ENCODE measurements at places on chromosomes 12 and 14. TPM values are rescaled to one million over a fixed set of nuclear protein-coding genes. Genes with fewer than 3 reads are reported as not detected.

DNA sequence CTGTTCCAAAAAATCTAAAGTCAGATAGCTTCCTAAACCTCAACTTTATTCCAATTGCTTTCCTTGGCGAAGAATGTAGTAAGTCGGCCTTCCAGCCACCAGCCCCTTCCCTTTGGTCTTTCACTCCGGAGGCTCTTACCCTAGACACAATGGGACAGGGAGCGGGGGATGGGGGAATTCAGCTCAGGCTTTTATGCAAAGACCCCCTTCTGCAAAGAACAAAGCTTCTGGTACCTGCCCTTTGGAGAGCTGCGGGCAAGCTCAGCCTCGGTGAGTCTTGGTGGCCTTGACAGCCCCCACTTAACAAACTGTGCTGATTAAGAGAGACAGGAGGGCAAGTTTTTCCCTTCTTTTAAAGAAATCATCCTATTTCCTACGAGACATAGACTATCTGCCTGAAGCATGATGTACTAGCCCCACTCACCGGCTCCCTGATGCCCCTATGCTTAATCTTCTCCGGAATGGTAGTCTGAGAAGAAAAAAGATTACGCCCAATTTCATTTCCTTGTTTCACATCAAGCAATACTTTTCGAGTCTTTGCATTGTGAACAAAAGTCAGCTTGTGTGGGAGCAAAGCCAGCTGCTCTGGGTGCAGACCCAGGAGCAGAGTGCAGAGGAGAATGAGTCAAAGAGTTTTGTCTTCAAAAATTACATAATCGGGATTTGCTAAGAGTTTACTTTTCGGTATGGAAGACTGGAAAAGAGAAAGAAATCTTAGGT is 1.5 kb upstream of the NANOG start:
- H3K27me3 ChIP-seq = peaks cover 43% of the 10 kb centered on the region
- H3K4me3 ChIP-seq = no peak overlapping the region
- peak overlapping the region; percentile 57 for H3K27ac ChIP-seq
- no peaks in the 10 kb centered on the region for H3K36me3 ChIP-seq

- DNase-seq = no peak
- H3K4me1 ChIP-seq = no peaks in the 10 kb centered on the region
- no peak overlapping the region for H3K27ac ChIP-seq
- H3K36me3 ChIP-seq = no peaks in the 10 kb centered on the region
- no peak overlapping the region for H3K4me3 ChIP-seq
- H3K27me3 ChIP-seq = no peaks in the 10 kb centered on the region
Observed at GRCh38 chr14:45156067-45156466, 20.3 kb downstream of the FANCM start.

GRCh38 chr14:35470755-35471154 is 63.2 kb upstream of the INSM2 start:
- peaks cover 67% of the 10 kb centered on the region for H3K27me3 ChIP-seq
- no peak for DNase-seq
- H3K27ac ChIP-seq = no peak overlapping the region
- no peaks in the 10 kb centered on the region for H3K4me1 ChIP-seq
- H3K36me3 ChIP-seq = no peaks in the 10 kb centered on the region

TRPV4 gene
- total RNA-seq = 3.5 TPM

GRCh38 chr12:66724026-66724425 is 45.1 kb upstream of the GRIP1 start:
- no peak overlapping the region for H3K27ac ChIP-seq
- no peaks in the 10 kb centered on the region for H3K36me3 ChIP-seq
- no peak overlapping the region for H3K4me3 ChIP-seq
- no peaks in the 10 kb centered on the region for H3K27me3 ChIP-seq
- peaks cover 13% of the 10 kb centered on the region for H3K4me1 ChIP-seq

DNA sequence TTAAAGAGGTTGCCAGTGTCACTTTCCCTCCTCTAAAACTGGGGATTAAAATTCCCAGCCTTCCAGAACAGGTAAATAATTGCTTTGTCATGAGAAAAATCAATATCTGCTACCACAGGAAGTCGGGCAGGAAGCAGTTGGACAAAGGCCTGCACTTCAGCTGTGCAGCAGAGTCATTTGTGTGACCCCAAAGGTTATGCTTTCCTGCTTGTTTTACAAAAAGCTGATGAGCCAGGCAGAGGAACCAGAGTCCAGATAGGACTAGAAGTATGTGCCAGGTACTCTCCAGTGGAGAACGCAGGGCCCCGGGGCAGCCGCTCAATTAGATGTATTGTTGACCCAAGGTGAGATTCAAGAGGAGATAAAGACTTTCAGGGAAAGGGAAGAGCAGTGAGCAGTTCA is 117.1 kb upstream of the FRMD6 start:
- peaks cover 13% of the 10 kb centered on the region for H3K36me3 ChIP-seq
- no peak for DNase-seq
- H3K27me3 ChIP-seq = no peaks in the 10 kb centered on the region
- H3K27ac ChIP-seq = peak overlapping the region; percentile 88
- H3K4me1 ChIP-seq = peaks cover 27% of the 10 kb centered on the region

GRCh38 chr14:69068744-69069421 is 84.0 kb downstream of the DCAF5 start:
- H3K36me3 ChIP-seq = peaks cover 5% of the 10 kb centered on the region
- H3K4me3 ChIP-seq = no peak overlapping the region
- no peak for DNase-seq
- H3K4me1 ChIP-seq = no peaks in the 10 kb centered on the region

- peaks cover 46% of the 10 kb centered on the region for H3K4me1 ChIP-seq
- no peaks in the 10 kb centered on the region for H3K36me3 ChIP-seq
- H3K4me3 ChIP-seq = peak overlapping the region; percentile 47
Observed at GRCh38 chr12:139585-139984, 73.0 kb downstream of the IQSEC3 start.

DNA sequence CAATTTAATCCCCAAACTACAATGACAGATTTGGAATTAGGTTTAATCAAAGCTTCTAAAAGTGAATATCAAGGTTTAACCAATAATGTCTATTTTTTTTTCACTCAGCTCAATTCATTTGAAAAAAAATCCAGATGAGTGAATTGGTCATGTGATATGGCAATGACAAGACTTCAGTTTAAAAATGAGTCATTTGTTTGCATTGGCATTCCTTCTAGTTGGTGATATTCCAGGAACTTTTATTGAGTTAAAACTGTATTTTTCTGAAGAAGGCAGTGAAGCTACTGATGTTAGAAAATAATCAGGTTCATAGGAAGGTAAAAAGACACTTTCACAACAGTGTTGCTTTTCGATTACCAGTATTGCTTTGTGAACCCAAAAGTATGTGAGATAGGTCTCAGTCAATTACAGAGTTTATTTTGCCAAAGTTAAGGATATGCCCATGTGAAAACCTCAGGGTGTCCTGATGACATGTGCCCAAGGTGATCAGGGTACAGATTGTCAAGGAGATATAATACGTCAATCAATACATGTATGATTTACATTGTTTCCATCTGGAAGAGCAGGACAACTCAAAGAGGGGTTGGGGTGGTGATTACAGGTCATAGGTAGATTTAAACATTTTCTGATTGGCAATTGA is 1214.9 kb downstream of the GALC start:
- H3K27me3 ChIP-seq = no peaks in the 10 kb centered on the region
- no peak overlapping the region for H3K27ac ChIP-seq
- H3K4me1 ChIP-seq = no peaks in the 10 kb centered on the region
- H3K36me3 ChIP-seq = no peaks in the 10 kb centered on the region
- no peak overlapping the region for H3K4me3 ChIP-seq

- H3K27ac ChIP-seq = peak overlapping the region; percentile 78
- no peaks in the 10 kb centered on the region for H3K27me3 ChIP-seq
- peaks cover 7% of the 10 kb centered on the region for H3K4me1 ChIP-seq
- H3K4me3 ChIP-seq = no peak overlapping the region
Observed at GRCh38 chr12:2615665-2616402, 178.9 kb upstream of the FKBP4 start.

TMEM132C gene
- 10.6 TPM for total RNA-seq

DNA sequence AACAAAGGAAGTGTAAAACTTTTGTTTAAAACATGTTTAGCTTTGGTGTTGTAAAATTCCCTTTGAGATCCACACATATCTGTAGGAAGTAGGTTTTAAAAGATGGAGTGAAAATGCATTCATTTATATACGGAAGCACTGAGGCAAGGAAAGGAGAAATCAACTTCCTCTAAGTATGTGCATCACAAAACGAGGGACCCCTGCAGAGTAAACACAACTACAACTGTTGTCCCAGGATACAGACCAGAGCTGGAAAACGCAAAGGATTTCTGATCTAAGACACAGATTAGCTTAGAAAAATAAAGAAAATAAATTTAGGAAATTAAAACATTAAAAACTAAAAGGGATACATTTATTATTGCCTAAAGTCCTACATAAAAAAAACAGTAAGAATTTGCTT is 297.6 kb downstream of the MED13L start:
- peaks cover 19% of the 10 kb centered on the region for H3K36me3 ChIP-seq
- no peak for DNase-seq
- H3K27me3 ChIP-seq = no peaks in the 10 kb centered on the region
- H3K27ac ChIP-seq = no peak overlapping the region
- no peak overlapping the region for H3K4me3 ChIP-seq
- peaks cover 16% of the 10 kb centered on the region for H3K4me1 ChIP-seq

GRCh38 chr14:45426685-45427282 is 173.8 kb upstream of the MIS18BP1 start:
- H3K36me3 ChIP-seq = no peaks in the 10 kb centered on the region
- DNase-seq = no peak
- no peaks in the 10 kb centered on the region for H3K4me1 ChIP-seq
- no peaks in the 10 kb centered on the region for H3K27me3 ChIP-seq
- H3K4me3 ChIP-seq = no peak overlapping the region
- no peak overlapping the region for H3K27ac ChIP-seq

GRCh38 chr14:76761136-76761959 is at the start of gene VASH1:
Gene VASH1, plus strand, starts transcription at chr14:76761468. Its CDS starts 1,354 bp downstream, at chr14:76762822.
- H3K27ac ChIP-seq = peak within 1 kb of the TSS; percentile 94
- H3K36me3 ChIP-seq = peaks cover 3% of the 10 kb centered on the region
- H3K4me3 ChIP-seq = peak within 1 kb of the TSS; percentile 98

DNA sequence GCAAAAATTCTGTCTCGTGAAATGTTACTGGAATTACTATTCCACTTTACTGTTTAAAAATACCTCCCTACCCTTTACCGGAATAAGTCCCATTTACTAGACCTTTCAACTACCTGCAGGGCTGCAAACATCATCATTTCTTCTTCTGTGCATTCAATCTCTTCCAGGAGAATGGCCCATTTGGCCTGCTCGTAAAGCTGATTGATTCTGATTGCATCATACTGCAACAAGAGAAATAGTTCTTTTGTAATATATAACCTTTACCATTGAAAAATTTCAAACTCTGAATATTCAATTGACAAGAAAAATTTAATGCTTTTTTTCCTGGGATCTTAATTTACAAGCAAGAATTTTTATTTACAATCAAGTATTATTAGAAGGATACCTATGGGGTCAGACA is 72.4 kb downstream of the FERMT2 start:
- H3K4me3 ChIP-seq = no peak overlapping the region
- H3K27me3 ChIP-seq = no peaks in the 10 kb centered on the region
- H3K4me1 ChIP-seq = no peaks in the 10 kb centered on the region
- peaks cover 12% of the 10 kb centered on the region for H3K36me3 ChIP-seq
- no peak overlapping the region for H3K27ac ChIP-seq

DNA sequence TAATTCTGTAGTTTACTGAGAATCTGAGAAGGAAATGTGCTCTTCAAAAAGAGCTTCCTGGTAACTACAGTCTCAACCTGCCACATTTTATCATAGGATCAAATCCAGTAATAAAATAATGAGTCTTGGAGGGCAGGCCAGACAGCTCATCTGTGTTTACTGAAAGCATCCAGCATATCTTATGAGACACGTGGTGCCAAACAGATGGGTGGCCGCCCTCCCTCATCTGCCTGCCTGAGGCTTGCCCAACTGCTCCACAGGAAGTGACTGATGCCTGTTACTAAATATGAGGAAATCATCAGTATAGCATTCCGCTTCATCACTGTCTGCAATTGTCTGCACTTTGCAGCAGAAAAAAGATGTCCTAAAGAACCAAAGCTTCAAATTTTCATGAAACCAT is 13.5 kb downstream of the DHRS7 start:
- peaks cover 3% of the 10 kb centered on the region for H3K4me1 ChIP-seq
- no peak overlapping the region for H3K4me3 ChIP-seq
- DNase-seq = no peak
- H3K27me3 ChIP-seq = no peaks in the 10 kb centered on the region

SYCP3 gene
- not detected for total RNA-seq

TPPP2 gene
- total RNA-seq = not detected

SERPINA12 gene
- not detected for total RNA-seq

DNA sequence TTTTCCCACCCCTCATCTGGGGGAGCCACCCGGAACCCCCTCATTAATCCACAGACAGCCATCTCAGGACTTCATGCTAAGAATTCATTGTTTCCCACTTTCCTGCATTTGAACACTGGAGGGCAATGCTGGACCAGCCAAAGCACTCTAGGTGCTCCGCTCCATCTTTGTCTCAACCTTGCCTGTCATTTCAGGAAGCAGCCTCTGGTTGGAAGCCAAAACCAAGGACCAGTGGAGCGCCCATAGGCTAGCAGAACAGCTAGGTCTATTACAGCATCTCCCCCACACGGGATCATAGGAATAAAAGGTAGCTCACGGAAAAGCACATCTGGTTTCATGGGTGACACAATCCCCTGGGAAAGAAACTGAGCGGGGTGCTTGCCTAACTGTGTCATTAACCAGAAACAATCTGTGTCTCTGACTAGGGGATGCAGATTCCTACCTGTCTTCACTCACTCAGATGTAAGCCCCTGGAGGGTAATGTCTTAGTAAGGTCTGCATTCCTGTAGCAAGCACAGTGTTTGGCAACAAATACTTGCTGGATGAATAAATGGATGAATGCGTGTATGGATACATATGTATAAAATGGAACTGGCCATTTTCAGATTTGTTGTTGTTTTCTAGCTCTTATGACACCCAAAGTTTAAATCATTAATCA is 197.0 kb downstream of the DAD1 start:
- H3K27ac ChIP-seq = no peak overlapping the region
- H3K4me1 ChIP-seq = peaks cover 10% of the 10 kb centered on the region
- H3K36me3 ChIP-seq = no peaks in the 10 kb centered on the region
- peak; percentile 27 for DNase-seq

GRCh38 chr14:52117111-52117832 is 48.4 kb upstream of the NID2 start:
- H3K27ac ChIP-seq = peak overlapping the region; percentile 60
- peaks cover 55% of the 10 kb centered on the region for H3K4me1 ChIP-seq
- H3K36me3 ChIP-seq = peaks cover 2% of the 10 kb centered on the region
- H3K4me3 ChIP-seq = no peak overlapping the region

GRCh38 chr12:120528861-120529525 is at the start of gene COQ5:
Gene COQ5, minus strand, starts transcription at chr12:120529158. Its CDS starts 17 bp downstream, at chr12:120529141.
- DNase-seq = peak; percentile 90
- no peaks in the 10 kb centered on the region for H3K27me3 ChIP-seq
- H3K27ac ChIP-seq = peak within 1 kb of the TSS; percentile 100
- H3K36me3 ChIP-seq = no peaks in the 10 kb centered on the region
- peaks cover 21% of the 10 kb centered on the region for H3K4me1 ChIP-seq

All from neural crest cell (in vitro differentiated cells).